ENCODE measurements at places on chromosomes 1 and 21. TPM values are rescaled to one million over a fixed set of nuclear protein-coding genes. Genes with fewer than 3 reads are reported as not detected.

- no peak for DNase-seq
These were observed 30.1 kb upstream of the IL10 start for GRCh38 chr1:206802401-206802800.

- DNase-seq: no peak
These were observed 27.7 kb downstream of the L1TD1 start for GRCh38 chr1:62222321-62222720.

- no peak for DNase-seq
These were observed 6.0 kb downstream of the LSS start for GRCh38 chr21:46222436-46223116.

DNA sequence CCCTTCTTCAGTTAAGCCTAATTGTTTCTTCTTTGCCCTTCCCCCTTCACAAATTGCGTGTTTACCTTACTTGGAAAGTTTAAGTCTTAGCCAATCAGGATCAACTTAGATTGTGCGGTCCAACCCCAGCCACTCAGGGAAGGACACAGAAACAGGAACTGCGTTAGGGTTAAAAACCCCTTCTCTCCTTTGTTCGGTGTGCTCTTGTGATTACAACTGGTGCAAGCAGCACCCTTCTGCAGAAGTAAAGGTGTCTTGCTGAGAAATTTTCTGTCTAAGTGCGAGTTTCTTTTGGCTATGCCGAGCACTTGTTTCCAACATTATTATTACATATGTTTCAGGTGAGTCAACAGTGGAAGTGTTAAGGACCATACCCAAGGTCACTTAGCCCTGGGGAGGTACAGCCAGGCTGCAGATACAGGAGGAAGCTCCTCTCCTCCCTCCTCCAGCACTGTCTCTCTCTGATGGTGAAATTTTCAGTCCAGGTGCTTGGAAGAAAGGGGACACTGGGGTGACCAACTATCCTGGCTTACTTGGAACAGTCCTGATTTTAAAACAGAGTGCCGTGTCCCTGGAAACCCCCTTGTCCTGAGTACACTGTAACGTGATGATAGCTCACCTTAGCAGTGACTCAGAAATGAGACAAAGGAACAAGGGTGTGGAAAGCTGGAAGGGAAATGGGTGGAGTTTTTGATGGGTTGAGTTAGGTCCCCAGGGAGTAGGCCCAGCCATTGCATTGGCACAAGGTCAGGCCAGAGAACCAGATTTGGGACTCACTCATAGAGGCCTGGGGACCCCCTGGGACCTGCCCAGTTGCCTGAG lies 68.7 kb upstream of the KLHDC7A start:
- DNase-seq: no peak

GRCh38 chr1:224559981-224560728 lies 56.0 kb upstream of the CNIH3 start:
- no peak for DNase-seq

The C1orf87 gene
- not detected for total RNA-seq
